ENCODE measurements at places on chromosomes 7 and 10. TPM values are rescaled to one million over a fixed set of nuclear protein-coding genes. Genes with fewer than 3 reads are reported as not detected.
A peak's percentile ranks its signal among the peaks of the same experiment; 100 is the strongest.

DNA sequence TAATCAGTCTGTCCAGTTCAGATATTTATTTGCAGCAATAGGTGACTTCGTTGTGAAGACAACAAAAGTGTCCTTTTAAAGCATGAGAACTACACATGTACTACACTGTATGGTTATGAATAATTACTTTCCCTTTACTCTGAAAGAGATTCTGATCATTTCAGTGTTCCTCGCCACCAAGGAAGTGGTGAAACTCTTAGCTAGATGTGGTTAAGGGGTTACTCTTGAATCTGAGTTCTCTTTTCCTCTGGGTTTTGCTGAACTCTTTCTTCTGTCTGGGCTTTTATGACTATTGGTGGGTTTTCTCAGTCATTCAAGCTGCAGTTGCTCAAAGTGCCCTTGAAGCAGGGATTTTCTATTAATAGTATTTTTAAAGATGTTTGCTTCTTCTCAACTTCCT lies 127.9 kb upstream of the SEM1 start:
- DNase-seq: no peak

GRCh38 chr10:10367264-10367663 lies 650.4 kb upstream of the CELF2 start:
- no peak for DNase-seq

DNA sequence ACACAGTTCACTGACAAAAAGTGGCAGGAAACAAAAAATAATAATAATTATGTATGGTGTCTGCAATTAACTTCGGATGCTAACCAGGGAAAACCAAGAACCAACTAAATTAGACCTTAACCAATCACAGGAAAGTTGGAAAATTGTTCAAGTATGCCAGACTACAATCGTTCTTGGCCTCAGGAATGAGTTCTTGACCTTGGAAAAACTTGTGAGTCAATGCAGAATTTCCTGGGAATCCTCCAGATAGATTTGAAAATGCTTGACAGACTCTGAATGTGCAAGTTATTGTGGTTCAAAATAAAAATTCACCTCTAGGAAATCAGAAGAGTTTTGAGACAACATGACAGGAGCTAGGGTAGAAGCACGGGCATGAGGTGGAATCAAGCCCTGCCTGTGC lies 171.5 kb downstream of the C7orf25 start:
- no peak for DNase-seq

DNA sequence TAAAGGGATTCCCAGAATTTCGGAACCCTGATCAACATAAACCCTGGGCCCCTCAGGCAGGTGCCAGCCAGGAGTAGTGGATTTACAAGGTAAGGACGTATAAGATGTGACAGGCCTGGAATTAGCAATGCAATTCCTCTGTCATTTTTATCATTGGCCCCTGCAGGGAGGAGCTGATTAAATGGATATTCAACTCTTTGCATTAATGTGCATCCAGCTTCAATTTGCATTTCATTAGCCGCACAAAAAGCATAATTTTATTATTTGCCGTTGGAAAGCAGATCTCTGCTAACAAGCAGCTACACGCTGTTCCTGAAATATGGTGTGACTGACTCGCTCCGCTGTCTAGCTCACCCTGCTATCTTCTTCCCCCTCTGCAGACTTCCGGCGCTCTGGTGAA lies 195.8 kb downstream of the RPS24 start:
- no peak for DNase-seq

- DNase-seq: no peak
Observed at GRCh38 chr7:46830-47140, 145.6 kb upstream of the FAM20C start.

- no peak for DNase-seq
Observed at GRCh38 chr7:106783286-106783685, 81.8 kb upstream of the PIK3CG start.

DNA sequence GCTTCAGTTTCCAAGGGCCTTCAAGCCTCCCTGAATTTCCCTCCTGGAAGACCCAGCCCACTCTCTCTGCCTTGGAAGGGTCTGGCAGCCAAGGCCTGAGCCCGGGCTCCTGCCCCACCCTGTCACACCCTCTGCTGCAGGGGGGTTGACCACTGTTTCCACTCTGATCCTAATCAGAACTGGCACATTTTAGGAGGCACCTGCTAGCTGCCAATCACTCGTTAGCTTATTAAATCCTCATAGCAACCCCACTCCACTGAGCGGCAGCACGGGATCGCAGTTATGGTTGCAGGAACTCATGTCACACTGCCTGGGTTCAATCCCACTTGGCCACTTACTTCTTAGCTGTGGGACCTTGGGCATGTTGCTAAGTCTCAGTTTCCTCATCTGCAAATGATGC lies 12.9 kb downstream of the HSPB1 start:
- DNase-seq: no peak

DNA sequence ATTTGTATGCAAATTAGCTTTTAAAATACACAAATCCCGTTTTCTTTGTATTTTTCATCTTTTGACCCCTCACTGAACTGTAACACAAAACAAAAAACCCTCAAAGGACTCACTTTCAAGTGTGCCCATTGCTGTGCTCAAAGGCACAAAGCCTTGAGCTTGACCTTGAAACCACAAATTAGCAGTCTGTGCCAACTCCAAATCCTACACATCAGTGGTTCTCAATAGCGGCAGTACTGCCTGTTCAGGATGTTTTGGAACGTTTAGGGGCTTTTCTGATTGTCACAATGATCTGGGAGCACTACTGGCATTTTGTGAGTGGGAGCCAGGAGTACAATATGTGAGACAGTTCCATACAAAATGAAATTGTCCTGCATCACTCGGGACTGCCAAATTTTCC lies 55.5 kb downstream of the KDM7A start:
- no peak for DNase-seq

- DNase-seq: no peak
Observed at GRCh38 chr7:86768967-86769760, 125.5 kb downstream of the GRM3 start.

- DNase-seq: no peak
Observed at GRCh38 chr7:47715631-47716068, 133.7 kb upstream of the TNS3 start.

- DNase-seq: no peak
Observed at GRCh38 chr10:4215485-4215884, 430.5 kb upstream of the KLF6 start.

DNA sequence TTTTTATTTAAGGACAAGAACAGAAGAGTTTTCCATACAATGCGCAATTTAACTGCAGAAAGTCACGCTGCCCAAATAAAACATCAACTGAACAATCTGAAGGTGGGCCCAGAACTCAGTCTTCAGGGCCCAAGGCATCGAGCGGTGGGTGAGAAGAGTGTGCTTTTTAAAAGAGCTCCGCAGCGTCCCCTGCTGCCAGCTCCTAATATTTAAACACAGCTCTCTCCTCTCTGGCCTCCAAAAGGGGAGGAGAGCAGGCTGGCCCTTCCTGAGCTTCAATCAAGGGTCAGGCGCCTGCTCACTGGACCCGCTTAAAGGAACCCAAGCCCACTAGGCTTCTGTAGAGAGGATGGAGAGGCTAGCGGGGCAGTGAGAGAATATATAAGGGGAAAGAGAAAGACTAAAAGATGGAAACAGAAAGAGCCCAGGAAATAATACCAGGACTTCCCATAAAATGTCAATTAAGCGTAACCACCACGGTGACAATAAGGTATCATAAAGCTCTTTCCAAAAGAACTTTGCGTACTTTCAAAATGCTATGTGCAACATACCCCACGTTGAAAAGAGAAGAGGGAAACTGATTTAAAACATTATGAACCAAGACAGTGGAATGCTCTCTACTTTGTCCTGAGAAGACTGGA lies 2.8 kb downstream of the FAM53B start:
- DNase-seq: peak; percentile 90

- no peak for DNase-seq
Observed at GRCh38 chr10:103103989-103104388, 89.1 kb downstream of the NT5C2 start.

GRCh38 chr10:106076496-106076895 lies 1088.0 kb downstream of the SORCS1 start:
- no peak for DNase-seq

DNA sequence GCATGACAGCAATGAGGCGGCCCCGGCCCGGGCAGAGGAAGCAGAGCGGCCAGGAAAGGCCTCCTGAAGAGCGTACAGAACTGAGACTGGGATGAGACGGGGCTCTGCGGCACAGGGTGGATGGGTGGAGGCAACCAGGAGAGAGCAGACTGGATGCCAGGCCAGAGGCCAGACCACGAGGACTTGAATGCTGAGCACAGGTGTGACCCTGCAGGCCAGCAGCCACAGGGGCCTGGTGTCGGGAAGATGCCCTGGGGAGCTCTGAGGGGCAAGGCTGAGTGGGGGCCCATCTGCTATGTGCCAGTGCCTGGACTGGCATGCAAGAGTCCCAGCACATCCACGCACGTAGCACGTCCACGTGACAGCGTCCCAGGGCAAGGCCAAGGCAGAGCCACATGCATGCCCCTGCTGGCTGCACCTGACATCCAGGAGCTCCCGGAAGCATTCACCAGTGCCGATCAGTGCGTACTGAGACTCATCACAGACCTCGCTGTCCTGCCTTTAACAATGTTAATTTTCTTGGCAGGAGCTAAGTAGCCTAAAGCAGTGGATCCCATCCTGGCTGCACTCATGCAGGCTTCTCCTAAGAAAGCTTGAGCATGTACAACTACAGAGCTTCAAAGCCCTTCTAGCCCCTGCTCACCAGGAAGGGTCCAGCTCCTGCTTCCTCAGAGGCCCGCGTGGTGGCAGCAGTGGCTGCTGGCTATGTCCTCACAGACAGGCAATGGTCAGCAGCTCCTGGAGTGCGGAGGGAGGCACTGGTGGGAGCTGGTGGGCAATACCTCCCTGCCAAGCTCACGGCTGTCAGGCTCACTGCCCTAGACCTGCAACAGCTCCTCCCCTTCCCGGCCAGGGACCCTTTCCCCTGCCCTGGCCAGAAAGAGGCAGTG lies 18.0 kb downstream of the GRID1 start:
- DNase-seq: no peak

- DNase-seq: no peak
Observed at GRCh38 chr7:99392046-99392445, 16.4 kb downstream of the PDAP1 start.

GRCh38 chr10:52108236-52108635 lies 205.8 kb upstream of the DKK1 start:
- DNase-seq: no peak

PAX4 gene
- total RNA-seq: not detected

PRSS1 gene
- not detected for total RNA-seq

MSMB gene
- not detected for total RNA-seq

DPY19L1 gene
- 25.9 TPM for total RNA-seq

PDGFA gene
- 33.9 TPM for total RNA-seq

INTS1 gene
- 26.9 TPM for total RNA-seq

PNLIPRP3 gene
- total RNA-seq: not detected

GRID2IP gene
- 0.08 TPM for total RNA-seq

AGMO gene
- total RNA-seq: 0.62 TPM

NKX2-3 gene
- total RNA-seq: not detected

OLAH gene
- total RNA-seq: 0.35 TPM

FRAT1 gene
- total RNA-seq: 2.1 TPM

PRLHR gene
- not detected for total RNA-seq

EPHB6 gene
- 9.3 TPM for total RNA-seq

AFAP1L2 gene
- total RNA-seq: 7.6 TPM

BTBD16 gene
- total RNA-seq: not detected

NUTM2A gene
- total RNA-seq: 1.9 TPM

OPALIN gene
- total RNA-seq: not detected

ADAP1 gene
- 8.2 TPM for total RNA-seq
